ENCODE measurements at places on chromosomes 13 and 19.
A peak's percentile ranks its signal among the peaks of the same experiment; 100 is the strongest.

- DNase-seq, result no peak
Observed at GRCh38 chr13:88314496-88314895, 643.3 kb downstream of the SLITRK5 start.

DNA sequence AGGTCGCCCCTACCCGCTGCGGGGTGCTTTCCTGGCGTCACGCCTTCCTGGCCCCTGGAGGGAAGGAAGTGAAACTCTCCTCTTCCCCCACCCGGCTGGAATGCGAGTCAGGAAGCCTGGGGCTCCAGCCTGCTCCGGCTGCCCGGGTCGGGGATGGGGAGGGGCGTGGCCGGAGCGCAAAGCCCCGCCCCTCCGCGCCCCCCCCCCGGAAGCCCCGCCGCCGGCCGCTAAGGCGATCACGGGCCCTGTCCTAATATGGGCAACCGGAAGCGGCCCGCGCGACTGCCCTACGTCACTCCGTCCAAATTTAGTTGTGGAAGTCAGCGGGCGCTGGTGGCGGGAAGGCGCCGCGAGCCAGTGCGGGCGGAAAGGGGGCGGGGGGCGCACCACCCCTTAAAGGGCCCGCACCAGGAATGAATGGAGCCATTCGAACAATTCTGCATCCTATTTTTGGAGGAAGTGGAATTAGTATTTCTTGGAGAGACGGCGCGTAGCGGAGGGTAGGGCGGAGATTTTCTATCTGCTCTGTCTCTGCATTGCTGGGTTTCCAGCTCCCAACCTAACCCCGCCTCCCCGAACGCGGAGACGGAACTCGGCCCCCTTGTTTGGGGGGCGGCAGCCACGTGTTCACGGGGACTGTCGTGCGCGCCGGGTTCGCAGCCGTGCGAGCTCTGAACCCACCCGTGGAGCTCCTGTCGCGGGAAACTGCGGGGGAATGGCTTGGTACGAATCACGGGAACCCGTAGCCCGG is 1.6 kb downstream of the IER2 start:
- DNase-seq, result peak; percentile 95

- no peak for DNase-seq
Observed at GRCh38 chr19:14952767-14953166, 11.5 kb downstream of the OR7C2 start.

- no peak for DNase-seq
Observed at GRCh38 chr13:92560883-92561282, 665.7 kb upstream of the GPC6 start.

GRCh38 chr19:10863107-10863717 is 8.1 kb upstream of the CARM1 start:
- no peak for DNase-seq

GRCh38 chr19:35291916-35292315 is at the start of gene MAG:
Gene MAG (plus strand): TSS chr19:35292161. CDS start chr19:35295409, 3,248 bp downstream.
- no peak for DNase-seq

DNA sequence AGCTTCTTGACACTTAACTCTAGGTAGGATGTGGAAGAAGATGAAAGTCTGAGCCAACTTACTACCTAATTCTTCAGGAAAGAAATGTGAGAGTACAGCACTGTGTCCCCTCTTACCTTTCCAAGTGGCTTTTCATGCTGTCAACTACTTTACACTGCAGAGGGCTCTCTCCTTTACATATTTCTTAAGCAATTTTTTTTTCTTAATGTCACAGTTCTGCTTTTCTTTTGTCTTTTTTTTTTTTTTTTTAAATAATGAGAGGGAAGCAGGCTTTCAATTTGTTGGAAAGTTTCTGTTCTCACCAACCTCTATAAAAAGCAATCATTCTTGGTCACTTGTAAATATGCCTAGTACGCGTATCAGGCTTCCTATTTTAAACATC is 212.7 kb upstream of the MIR17HG start:
- DNase-seq, result no peak

DNA sequence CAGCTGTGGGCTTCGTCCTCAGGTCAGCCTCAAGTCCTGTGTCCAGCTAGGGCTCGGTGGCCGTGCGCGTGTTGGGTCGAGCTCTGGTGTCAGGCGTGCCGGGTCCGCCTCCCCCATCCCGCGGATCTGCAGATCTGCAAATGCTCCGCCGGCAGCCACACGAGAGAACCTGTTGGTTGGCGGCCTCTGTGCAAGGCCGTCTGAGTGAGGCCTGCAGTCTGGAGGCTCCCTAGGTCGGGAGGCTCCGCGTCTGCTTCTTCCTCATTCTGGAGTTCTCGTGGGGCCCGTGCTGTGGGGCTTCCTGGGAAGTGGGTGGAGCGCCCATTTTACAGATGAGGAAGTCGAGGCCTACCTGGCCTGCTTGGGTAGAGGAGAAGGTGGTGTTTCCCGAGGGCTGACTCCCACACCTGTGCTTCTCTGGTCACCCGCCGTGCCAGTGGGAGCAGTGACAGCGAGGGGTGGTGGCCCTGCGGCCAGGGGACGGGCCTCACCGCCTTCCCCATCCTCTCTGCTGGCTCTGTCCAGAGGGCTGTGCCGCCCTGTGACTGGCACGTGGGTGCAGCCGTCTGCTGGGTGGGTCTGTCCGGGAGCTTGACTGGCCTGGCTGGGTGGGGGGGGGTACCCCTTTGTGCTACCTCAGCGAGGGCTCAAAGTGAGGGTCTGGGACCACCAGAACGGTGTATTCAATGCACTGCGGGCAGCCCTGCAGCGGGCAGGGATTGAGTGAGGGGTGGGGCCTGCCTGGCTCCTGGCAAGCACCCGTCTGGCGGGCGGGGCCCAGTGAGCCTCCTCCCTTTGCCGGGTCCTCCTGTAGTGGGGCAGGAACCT is 3.3 kb downstream of the CSNK1G2 start:
- no peak for DNase-seq

DNA sequence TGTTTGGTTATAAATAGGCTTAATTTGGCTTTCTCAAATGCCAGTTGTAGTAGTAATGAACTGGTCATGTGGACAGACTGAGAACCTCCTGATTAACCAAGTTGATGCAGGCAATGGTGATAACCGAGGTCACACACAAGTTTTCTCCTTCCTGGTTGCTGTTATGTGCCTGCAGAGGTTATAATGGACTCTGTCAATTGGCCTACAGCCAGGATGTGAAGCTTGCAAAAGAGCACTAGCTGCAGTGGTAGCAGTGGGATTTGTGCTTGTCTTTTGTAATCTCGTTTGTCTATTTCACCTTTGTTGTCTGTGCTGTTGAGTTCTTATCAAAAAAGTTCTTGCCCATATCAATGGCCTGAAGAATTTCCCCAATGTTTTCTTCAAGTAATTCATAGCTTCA is 20.6 kb downstream of the OR10H3 start:
- no peak for DNase-seq

- DNase-seq, result no peak
Observed at GRCh38 chr19:20325151-20325550, 158.1 kb downstream of the ZNF486 start.

GRCh38 chr13:33090755-33091414 is 74.7 kb downstream of the KL start:
- no peak for DNase-seq

DNA sequence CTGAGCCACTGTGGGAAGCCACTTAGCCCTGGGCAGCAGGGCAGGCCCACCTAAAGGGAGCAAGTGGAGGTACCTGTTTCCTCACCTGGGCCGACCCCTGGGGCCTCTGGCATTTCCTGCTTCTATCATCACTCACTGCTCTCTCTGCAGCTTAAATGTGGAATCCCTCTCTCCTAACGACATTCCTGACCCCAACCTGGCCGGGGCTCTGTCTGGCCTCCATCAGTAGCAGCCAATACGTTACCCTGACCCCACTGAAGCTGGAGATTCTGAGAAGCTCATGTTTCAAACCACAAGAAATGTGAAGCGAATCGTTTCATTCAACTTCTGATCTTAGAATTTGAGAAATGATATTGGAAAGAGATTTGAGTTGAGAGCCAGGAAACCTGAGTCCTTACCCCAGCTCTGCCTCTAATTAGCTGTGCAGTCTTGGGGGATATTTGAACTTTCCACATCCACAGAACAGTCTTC is 39.9 kb downstream of the DOCK9 start:
- DNase-seq, result no peak

DNA sequence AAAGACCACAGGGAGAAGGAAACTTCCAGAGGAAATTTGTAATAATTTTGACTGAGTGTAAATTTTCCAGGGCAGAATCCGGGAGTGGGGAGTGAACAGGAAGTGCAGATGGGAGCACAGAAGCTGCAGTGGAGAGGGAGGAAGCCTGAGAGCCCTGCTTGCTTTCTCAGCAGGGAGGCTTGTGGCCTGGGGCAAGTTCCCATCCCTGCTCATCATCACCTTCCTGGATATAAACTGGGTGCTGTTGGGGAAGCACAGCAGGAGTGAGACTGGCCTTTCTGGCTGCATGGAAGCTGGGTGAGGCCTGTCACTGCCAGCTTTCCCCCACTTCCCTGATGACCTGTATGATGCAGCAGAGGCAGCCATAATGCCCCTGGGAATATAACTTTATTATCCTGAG is 532.9 kb downstream of the SLITRK6 start:
- no peak for DNase-seq

DNA sequence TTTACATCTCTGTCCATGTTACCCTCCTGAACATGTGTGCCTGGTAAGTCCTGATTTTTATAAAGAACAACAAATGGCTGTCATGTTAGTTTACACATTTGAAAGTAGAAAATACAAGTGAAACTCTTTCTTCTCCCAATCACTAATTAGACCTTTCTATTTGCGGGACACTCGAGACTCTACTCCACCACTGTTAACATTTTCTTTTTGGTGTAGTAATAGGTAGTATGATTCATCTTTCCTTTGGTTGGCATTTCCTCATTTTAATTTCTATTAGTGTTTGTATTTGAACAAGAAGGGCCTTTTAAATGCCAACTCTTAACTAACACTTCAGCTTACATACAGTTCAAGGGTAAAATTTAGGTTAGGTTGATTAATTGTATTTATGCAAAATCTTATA is 371.1 kb downstream of the PCDH9 start:
- no peak for DNase-seq

DNA sequence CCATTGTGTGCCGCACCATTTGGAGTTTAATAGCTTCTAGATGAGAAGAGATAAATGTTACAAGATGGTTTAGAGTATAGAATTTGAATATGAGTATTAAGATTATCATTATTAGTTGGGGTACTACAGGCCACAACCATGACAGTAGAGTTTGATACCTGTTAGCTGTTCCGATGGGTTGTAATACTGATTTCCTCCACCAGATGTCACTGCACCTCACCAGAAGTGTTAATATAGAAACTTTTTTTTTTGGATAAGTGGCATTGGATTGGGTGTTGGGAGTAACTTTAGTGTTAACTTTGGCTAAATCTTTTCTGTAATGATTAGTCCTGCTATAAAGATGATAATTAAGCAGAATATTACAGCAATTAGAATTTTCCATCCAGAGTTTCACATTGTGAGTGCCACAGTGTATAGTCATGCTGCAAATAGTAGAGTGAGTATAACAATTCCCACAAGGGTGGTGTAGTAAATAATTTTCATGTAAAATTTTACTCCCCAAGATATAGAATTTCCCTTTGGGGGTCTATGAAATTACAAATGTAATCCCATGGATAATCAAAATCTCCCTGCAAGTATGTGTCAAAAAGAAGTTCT is 56.3 kb downstream of the PSG3 start:
- peak; percentile 9 for DNase-seq

DNA sequence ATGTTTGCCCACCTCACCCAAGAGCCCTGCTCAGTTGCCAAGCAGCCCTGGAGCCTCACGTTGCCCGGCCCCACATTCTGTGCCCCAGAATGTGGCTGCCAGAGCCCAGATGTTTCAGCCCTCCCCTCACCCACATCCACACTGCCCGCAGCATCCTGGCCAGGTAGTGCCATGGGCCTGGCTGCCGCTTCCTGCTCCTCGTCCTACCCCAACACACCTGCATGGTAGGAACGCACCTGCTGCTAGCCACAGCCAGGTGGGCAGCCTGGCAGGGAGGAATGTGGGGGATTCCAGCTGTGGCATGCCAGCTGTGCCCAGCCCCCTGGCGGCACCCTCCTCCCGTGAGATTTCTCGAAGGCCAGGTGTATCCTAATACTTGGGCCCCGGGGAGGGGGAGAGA is 7.5 kb upstream of the NFIX start:
- DNase-seq, result no peak

DNA sequence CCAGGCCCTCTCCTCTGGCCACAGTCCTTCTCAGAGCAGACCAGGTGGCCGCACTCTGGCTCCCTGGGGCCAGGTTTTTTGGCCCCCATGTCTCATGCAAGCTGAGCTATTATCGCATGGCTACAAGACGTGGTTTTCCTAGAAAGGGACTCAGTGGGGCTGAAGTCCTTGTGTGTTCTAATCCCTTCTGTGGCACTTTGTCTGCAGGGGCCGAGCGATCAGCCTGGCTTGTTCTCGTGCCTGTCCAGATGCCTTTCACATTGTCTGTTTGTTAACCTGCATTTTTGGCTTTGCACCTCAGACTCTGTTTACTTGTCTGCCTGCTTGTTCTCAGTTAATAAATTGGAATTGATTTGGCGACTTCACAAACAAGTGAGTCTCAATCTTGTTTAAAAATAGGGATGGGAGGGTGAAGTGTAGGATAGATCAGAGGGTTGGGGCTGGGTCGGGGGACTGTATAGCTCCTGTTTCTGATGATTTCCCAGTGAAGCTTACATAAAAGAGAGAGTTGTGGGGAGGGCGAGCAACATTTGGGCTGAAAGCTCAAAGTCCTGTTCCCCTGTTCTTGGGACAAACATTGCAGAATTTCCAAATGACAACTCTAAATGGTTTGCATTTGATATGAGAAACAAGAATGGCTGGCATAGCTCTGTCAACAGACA is 440.4 kb downstream of the COG6 start:
- DNase-seq, result no peak

DNA sequence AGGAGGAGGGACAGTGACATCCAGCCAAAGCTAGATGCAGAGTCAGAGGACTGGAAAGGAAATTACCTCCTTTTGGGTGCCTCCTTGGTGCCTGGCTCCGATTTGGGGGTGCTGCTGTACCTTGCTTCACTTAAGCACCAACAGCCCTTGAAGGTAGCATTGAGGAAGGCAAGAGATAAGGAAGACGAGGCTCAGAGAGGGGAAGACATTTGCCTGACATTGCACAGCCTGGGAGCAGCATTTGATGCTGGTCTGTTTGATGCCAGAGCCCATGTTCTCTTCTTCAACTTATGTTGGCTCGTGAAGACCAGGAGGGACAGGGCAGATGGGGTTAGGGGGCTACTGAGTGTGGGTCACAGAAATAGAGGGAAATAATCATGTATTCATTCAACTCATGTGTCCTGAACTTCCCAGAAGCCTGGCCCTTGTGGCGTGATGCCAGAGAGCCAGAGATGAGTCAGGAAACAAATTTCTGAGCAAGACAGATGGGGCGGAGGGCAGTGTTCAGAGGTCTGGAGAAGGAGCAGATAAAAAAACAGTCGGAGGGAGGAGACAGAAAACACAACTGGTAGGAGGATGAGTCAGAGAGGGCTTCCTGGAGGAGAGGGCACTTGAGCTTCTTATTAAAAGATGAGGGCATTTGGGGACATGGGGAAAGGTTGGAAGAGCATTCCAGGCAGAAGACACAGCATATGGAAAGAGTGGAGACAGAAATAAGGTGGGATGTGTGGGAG is 3.0 kb upstream of the C19orf81 start:
- DNase-seq, result no peak

DNA sequence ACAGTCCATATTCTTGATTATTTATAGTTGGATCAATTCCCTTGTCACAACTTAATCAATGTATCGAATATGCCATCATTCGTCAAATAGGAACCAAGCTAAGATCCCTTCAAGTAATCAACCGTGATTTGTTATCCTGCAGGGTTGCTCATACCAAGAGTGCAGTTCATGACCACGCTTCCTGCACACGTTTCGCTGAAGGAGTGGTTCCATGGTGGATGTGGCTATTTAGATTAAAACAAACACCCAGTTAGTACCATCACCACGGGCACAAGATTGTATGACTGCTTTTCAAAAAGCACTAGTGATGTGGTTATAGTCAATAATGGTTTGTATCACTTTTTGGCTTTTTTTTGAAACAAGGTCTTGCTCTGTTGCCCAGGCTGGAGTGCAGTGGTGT is 41.1 kb upstream of the CCNE1 start:
- DNase-seq, result no peak
